Activated CD4-positive, alpha-beta memory T cell treated with anti-CD3 and anti-CD28 coated beads, Interleukin-2, amount 10 ng/mL, durations not matched to agents 7 days and 5 days (primary cell): ENCODE measurements at places on chromosomes 16 and 17.
A peak's percentile ranks its signal among the peaks of the same experiment; 100 is the strongest.

DNA sequence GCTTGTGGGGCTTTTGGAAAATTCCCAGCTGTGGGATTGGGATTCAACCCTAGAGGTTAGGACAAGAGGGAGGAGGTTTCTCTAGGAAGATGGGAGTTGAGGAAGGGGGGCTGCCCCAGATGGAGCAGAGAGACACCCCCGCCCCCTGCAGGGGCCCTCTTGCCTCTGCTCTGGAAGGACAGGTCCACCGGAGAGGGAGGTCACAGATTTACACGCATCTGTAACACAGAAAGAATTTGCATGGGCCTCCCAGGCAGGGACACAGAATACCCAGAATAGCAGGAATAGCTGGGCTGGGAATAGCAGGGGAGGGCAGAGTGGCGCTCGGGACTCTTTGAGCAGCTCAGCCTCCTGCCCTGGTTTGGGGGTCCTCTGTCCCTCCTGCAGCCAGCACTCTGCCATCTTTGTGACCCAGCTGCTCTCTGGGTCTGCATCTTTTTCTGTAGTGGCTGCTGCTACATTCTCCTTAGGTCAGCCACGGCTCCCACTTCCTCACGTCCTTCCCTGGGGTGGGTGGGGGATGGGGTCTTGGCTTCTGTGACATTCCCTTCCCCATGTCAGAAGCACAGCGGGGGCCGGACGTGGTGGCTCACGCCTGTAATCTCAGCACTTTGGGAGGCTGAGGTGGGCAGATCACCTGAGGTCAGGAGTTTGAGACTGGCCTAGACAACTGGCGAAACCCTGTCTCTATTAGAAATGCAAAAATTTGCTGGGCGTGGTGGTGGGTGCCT lies 33.9 kb upstream of the PLLP start:
- no peaks in the 10 kb centered on the region for H3K36me3 ChIP-seq
- DNase-seq: no peak
- H3K4me3 ChIP-seq: no peak overlapping the region

GRCh38 chr16:15954814-15955151 lies 5.4 kb downstream of the ABCC1 start:
- peaks cover 32% of the 10 kb centered on the region for H3K36me3 ChIP-seq
- H3K27ac ChIP-seq: peak overlapping the region; percentile 23
- no peak overlapping the region for H3K4me3 ChIP-seq
- H3K4me1 ChIP-seq: peaks cover 70% of the 10 kb centered on the region
- H3K27me3 ChIP-seq: no peaks in the 10 kb centered on the region

DNA sequence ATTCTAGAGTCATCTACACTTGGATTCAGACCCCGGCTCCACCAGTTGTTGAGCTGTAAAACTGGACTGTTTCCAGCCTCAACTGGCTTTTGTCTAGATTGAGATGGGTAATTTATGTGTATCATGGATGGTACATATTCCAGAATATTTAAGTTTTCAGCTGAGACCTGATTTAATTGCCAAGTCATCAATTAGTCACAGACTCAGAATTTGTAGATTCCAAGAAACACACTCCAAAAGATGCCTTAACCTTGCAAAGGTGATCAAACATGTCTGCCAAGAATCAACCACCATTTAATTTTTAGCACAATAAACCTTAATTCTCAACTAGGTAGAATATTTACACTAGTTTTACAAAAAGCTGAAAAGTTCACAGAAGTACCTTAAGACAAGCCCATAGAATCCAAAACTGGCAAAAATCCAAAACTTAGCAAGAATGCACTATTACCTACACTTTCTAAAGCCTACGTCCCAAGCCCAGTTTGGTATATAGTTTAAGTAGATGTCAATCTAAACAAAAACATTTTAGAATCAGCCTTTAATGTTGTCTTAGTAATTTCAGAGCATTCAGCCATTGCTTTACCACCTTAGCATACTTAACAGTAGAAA lies 17.7 kb downstream of the SIAH1 start:
- no peak for DNase-seq
- H3K4me1 ChIP-seq: peaks cover 55% of the 10 kb centered on the region
- H3K27me3 ChIP-seq: no peaks in the 10 kb centered on the region

- no peak overlapping the region for H3K27ac ChIP-seq
- no peak for DNase-seq
- H3K4me3 ChIP-seq: no peak overlapping the region
- no peaks in the 10 kb centered on the region for H3K36me3 ChIP-seq
Observed at GRCh38 chr17:40071313-40072039, 8.7 kb downstream of the THRA start.

GRCh38 chr17:3471599-3471998 lies at the start of gene SPATA22:
Gene SPATA22, minus strand, starts transcription at chr17:3471819. Its CDS starts 2,494 bp downstream, at chr17:3469325.
- no peak within 1 kb of the TSS for H3K27ac ChIP-seq
- H3K4me1 ChIP-seq: no peaks in the 10 kb centered on the region
- H3K4me3 ChIP-seq: no peak within 1 kb of the TSS
- no peak for DNase-seq
- no peaks in the 10 kb centered on the region for H3K36me3 ChIP-seq

- peaks cover 36% of the 10 kb centered on the region for H3K27me3 ChIP-seq
- peaks cover 5% of the 10 kb centered on the region for H3K4me1 ChIP-seq
- no peaks in the 10 kb centered on the region for H3K36me3 ChIP-seq
- no peak overlapping the region for H3K4me3 ChIP-seq
- H3K27ac ChIP-seq: no peak overlapping the region
Observed at GRCh38 chr16:67396159-67397035, 3.1 kb upstream of the TPPP3 start.

- no peak overlapping the region for H3K27ac ChIP-seq
- no peak for DNase-seq
- H3K4me3 ChIP-seq: no peak overlapping the region
- no peaks in the 10 kb centered on the region for H3K36me3 ChIP-seq
- H3K4me1 ChIP-seq: no peaks in the 10 kb centered on the region
Observed at GRCh38 chr17:79464318-79465010, 146.4 kb downstream of the RBFOX3 start.

DNA sequence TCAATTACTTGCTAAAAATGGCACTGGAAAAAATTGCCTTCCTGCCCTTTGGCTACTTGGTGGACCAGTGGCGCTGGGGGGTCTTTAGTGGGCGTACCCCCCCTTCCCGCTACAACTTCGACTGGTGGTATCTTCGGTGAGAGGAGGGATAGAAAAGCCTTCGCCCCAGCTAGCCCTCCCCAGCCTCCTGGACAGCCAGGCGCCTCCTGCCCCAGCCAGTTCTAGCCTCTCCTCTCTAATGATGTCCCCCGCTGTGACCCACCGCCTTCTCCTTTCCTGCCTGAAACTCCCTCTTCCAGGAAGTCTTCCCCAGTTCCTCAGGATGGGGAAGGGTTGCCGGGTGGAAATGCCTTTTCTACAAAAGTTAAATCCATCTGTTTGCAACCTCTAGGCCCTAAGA lies 6.2 kb downstream of the ACE start:
- peaks cover 7% of the 10 kb centered on the region for H3K4me1 ChIP-seq
- H3K27me3 ChIP-seq: peaks cover 6% of the 10 kb centered on the region
- no peaks in the 10 kb centered on the region for H3K36me3 ChIP-seq
- H3K27ac ChIP-seq: no peak overlapping the region
- DNase-seq: no peak

DNA sequence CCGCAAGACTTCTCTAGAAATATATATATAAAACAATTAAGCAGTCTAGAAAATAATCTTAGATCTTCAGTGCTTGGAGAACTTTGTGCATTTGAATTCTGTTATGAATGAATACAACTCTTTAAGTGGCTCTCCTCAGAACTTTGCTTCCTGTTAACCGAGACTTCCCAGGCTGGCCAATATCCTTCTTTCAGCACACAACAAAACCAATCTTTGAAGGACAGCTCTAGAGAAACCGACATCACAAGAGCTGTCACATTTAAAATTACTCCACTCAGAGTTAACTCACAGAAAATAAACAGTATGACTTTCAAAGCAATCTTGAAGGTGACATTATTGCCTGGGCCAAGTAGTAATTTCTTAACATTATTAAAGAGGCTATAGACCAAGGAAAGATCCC lies 49.7 kb upstream of the ITGA2B start:
- no peaks in the 10 kb centered on the region for H3K27me3 ChIP-seq
- H3K36me3 ChIP-seq: peaks cover 19% of the 10 kb centered on the region
- peaks cover 17% of the 10 kb centered on the region for H3K4me1 ChIP-seq
- no peak overlapping the region for H3K4me3 ChIP-seq

DNA sequence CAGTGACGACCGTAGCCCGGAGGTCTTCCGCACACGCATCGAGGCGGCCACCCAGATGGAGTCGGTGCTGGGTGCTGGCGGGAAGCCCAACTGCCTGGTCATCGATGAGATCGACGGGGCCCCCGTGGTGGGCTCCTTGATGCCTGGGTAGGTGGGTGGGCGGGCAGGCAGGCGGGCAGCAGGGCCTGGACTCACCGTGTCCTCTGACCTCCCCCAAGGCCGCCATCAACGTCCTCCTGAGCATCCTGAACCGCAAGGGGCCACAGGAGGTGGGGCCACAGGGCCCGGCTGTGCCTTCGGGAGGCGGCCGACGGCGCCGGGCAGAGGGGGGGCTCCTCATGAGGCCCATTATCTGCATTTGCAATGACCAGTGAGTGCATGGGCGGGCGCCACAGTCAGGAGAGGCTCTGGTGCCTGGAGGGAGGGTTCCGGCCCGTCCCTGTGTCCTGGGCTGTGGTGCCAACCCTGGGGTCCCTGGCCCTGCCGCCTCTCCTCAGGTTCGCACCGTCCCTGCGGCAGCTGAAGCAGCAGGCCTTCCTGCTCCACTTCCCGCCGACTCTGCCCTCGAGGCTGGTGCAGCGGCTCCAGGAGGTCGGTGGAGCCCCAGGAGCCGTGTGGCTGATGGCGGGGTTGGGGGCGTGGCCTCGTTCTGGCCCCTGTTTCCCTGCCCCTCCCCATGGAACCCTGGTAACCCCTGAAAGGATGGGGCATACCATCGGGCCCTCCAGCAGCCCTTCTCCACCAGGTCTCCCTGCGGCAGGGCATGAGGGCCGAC lies 4.0 kb downstream of the CHTF18 start:
- no peak for DNase-seq
- no peak overlapping the region for H3K27ac ChIP-seq
- no peak overlapping the region for H3K4me3 ChIP-seq
- H3K4me1 ChIP-seq: peaks cover 9% of the 10 kb centered on the region
- peaks cover 12% of the 10 kb centered on the region for H3K36me3 ChIP-seq

DNA sequence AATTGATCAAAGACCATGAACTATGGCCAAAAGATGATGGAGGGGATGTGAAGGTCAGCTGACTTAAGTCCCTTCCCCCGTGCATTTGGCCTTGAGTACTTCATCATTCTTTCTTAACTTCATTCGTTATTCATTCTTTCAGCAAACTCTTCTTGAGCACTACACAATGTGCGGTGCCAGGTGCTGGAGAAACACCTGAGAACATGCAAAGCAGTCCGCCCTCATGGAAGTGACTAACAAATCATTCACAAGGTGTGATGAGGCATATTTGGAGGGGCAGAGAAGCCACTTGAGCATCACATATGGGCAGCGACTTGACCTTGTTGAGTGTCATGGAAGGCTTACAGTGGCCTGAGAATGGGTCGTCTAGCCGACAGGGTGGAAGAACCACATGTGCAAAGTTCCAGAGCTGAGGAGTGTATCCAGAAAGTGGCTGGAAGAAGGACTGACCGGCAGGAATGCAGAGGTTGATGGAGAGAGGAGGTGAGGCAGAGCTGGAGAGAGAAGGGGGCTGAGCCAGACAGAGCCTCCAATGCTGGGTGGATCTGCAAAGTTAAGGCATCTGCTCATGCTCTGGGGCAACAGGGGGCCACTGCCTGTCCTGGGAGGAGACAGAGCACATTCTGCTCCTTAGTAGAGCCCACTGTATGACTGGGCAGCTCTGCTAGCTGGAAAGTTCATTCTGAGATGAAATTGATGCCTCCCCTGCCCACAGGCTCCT lies 25.1 kb upstream of the EIF1 start:
- peaks cover 31% of the 10 kb centered on the region for H3K4me1 ChIP-seq
- peaks cover 14% of the 10 kb centered on the region for H3K27me3 ChIP-seq
- DNase-seq: no peak

GRCh38 chr17:17115620-17116019 lies 73.4 kb downstream of the MPRIP start:
- H3K4me1 ChIP-seq: peaks cover 63% of the 10 kb centered on the region
- H3K27me3 ChIP-seq: no peaks in the 10 kb centered on the region
- DNase-seq: no peak
- H3K27ac ChIP-seq: no peak overlapping the region
- H3K4me3 ChIP-seq: no peak overlapping the region
- no peaks in the 10 kb centered on the region for H3K36me3 ChIP-seq

- H3K27me3 ChIP-seq: no peaks in the 10 kb centered on the region
- no peak for DNase-seq
- no peak overlapping the region for H3K4me3 ChIP-seq
- peaks cover 4% of the 10 kb centered on the region for H3K4me1 ChIP-seq
- no peak overlapping the region for H3K27ac ChIP-seq
Observed at GRCh38 chr17:57697891-57698711, 47.0 kb downstream of the CCDC182 start.

DNA sequence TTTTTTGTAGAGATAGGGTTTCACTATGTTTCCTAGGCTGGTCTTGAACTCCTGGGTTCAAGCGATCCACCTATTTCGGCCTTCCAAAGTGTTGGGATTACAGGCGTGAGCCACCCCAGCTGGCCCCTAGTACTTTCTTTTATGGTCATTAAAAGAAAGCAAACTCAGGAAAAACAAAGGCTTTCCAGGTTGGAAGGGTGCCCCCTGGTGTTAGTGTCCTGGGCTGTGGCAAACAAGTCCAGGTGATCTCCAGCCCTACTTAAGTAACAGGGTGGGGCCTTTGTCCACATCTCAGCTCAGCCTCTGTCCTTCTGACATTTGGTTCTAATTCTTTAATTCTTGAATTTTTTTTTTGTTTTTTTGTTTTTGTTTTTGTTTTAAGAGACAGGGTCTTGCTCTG lies 6.9 kb downstream of the IGFBP4 start:
- H3K4me1 ChIP-seq: peaks cover 35% of the 10 kb centered on the region
- peak; percentile 43 for DNase-seq
- H3K27me3 ChIP-seq: peaks cover 3% of the 10 kb centered on the region
- H3K4me3 ChIP-seq: no peak overlapping the region

- peaks cover 14% of the 10 kb centered on the region for H3K36me3 ChIP-seq
- H3K27me3 ChIP-seq: no peaks in the 10 kb centered on the region
- no peaks in the 10 kb centered on the region for H3K4me1 ChIP-seq
- DNase-seq: no peak
- H3K27ac ChIP-seq: no peak overlapping the region
Observed at GRCh38 chr17:3004150-3004801, 59.1 kb downstream of the OR1D5 start.

- peaks cover 38% of the 10 kb centered on the region for H3K36me3 ChIP-seq
- peak overlapping the region; percentile 99 for H3K4me3 ChIP-seq
- DNase-seq: peak; percentile 42
- peak overlapping the region; percentile 97 for H3K27ac ChIP-seq
- peaks cover 63% of the 10 kb centered on the region for H3K4me1 ChIP-seq
- H3K27me3 ChIP-seq: no peaks in the 10 kb centered on the region
Observed at GRCh38 chr17:42017866-42018200, 594 bp upstream of the DNAJC7 start.

DNA sequence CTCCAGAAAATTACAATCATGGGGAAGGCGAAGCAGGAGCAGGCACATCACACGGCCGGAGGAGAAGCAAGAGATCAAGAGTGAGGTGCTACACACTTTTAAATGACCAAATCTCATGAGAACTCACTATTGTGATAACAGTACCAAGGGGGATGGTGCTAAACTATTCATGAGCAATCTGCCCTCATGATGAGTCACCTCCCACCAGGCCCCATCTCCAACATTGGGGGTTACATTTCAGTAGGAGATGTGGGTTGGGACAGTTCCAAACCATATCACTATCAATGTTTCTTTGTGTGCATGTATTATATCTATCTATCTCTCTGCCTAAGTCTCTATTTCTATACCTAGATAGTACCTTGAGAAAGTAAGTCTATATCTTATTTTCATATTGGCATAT lies 724.8 kb downstream of the CDH11 start:
- DNase-seq: no peak
- no peak overlapping the region for H3K27ac ChIP-seq
- H3K4me1 ChIP-seq: no peaks in the 10 kb centered on the region
- no peaks in the 10 kb centered on the region for H3K27me3 ChIP-seq

- H3K36me3 ChIP-seq: no peaks in the 10 kb centered on the region
- no peak overlapping the region for H3K4me3 ChIP-seq
- H3K4me1 ChIP-seq: no peaks in the 10 kb centered on the region
Observed at GRCh38 chr16:47999595-47999994, 156.2 kb downstream of the ABCC12 start.
